ENCODE measurements at places on chromosomes 12 and 14. TPM values are rescaled to one million over a fixed set of nuclear protein-coding genes. Genes with fewer than 3 reads are reported as not detected.
A peak's percentile ranks its signal among the peaks of the same experiment; 100 is the strongest.

The SMCO3 gene
- total RNA-seq, result not detected

The VPS29 gene
- total RNA-seq, result 126 TPM

The CIT gene
- 124 TPM for total RNA-seq

The SUSD6 gene
- total RNA-seq, result 66.4 TPM

The KRT7 gene
- 4.7 TPM for total RNA-seq

The TCL1A gene
- total RNA-seq, result not detected

The SLC6A15 gene
- total RNA-seq, result not detected

The RNF31 gene
- 129 TPM for total RNA-seq

The CCDC38 gene
- 0.50 TPM for total RNA-seq

The USP44 gene
- total RNA-seq, result 11.1 TPM

The KRT85 gene
- total RNA-seq, result not detected

The PDE6H gene
- total RNA-seq, result not detected

GRCh38 chr12:94743174-94743573 lies 92.8 kb upstream of the TMCC3 start:
- no peak for DNase-seq
- peaks cover 41% of the 10 kb centered on the region for H3K27me3 ChIP-seq
- H3K4me3 ChIP-seq, result no peak overlapping the region
- H3K4me1 ChIP-seq, result peaks cover 6% of the 10 kb centered on the region
- H3K27ac ChIP-seq, result no peak overlapping the region
- H3K36me3 ChIP-seq, result no peaks in the 10 kb centered on the region

DNA sequence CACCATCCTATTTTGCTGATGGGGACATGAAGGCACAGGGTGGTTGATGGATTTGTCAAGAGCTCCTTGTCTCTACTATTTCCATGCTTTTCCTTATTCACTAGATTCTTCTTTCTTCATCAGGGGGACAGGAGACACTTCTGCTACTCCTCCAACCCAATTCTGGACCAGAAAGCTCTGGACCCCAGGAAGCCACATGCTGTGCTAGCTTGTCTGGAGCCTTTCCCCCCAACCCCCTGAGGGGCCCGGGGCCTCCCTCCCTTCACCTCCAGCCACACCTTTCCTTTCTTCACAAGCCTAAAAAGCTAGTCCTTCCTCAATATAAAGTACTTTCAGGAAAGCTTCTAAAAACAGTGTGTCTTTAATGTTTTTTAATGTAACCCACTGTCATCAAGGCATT lies 75.1 kb upstream of the CAPRIN2 start:
- DNase-seq, result no peak
- H3K27me3 ChIP-seq, result peaks cover 17% of the 10 kb centered on the region
- H3K36me3 ChIP-seq, result no peaks in the 10 kb centered on the region
- no peak overlapping the region for H3K27ac ChIP-seq

GRCh38 chr12:129215556-129215955 lies 362.3 kb downstream of the GLT1D1 start:
- no peak for DNase-seq
- H3K27me3 ChIP-seq, result no peaks in the 10 kb centered on the region
- H3K4me1 ChIP-seq, result no peaks in the 10 kb centered on the region

- no peaks in the 10 kb centered on the region for H3K36me3 ChIP-seq
- H3K27ac ChIP-seq, result no peak overlapping the region
- no peak overlapping the region for H3K4me3 ChIP-seq
- DNase-seq, result no peak
These were observed 10.2 kb upstream of the PAH start for GRCh38 chr12:102927220-102927619.

- H3K36me3 ChIP-seq, result peaks cover 7% of the 10 kb centered on the region
- no peaks in the 10 kb centered on the region for H3K27me3 ChIP-seq
These were observed 316.0 kb downstream of the CCDC91 start for GRCh38 chr12:28506271-28506670.

- H3K4me1 ChIP-seq, result no peaks in the 10 kb centered on the region
- no peak overlapping the region for H3K4me3 ChIP-seq
- no peaks in the 10 kb centered on the region for H3K27me3 ChIP-seq
- no peak for DNase-seq
These were observed 199.4 kb upstream of the NUDT4 start for GRCh38 chr12:93178154-93178878.

DNA sequence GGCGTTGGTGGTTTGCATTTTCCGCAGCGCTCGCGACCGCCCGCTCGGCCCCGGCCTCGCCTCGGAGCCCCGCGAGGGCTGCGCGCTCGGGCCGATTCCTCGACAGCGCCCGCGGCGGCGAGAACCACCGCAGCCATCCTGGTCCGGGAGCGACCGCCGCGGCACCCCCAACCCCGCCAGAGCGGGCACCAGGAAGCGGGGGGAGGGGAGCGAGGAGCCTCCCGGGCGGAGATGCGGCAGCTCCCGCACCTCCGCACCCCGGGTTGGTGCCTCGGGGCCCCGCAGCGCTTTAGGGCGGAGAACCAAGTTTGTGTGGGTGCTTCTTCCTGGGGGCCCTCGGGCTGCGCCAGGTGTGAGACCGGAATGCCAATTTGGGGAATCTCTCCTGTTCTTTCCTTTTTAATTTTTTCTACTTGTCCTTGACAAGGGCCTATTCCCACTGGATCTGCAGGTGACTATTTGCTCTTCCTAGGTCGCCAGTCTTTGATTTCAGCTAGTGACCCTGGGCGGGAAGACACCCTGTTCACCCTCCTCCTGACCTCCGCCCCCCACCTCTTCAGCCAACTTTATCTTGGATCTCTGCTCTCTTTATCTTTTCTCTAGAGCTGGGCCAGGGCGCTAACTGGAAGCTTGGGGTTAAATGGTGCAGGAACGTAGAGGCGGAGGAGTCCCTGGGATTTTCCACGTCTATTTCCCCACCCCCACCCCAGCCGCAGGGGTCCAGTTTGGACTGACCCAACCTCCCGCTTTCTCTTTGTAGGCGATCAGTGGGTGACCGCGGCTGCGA lies at the start of gene SOCS2:
Gene SOCS2 (plus strand): TSS at position 751 of the 787 bp plus-strand sequence. CDS start 223 bp downstream, outside the sequence.
- peak within 1 kb of the TSS; percentile 82 for H3K27ac ChIP-seq
- peak within 1 kb of the TSS; percentile 85 for H3K4me3 ChIP-seq
- H3K27me3 ChIP-seq, result peaks cover 18% of the 10 kb centered on the region

DNA sequence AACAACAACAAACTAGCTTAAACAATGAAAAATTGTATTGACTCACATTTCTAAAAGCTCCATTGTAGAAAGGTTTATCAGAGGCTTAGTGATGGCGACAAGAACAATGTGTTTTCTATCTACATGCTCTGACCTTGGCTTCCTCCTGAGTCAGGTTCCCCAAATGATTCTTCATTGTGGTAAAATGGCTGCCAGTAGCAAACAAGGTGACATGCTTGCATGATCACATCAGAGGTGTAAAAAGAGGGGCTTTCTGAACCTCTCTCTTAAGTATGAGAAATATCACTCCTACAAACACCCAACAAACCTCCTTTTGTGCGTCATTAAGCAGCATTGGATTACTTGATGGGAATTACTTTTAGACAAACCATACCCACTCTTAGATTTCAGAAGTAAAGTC lies 252.4 kb upstream of the SYT1 start:
- H3K4me1 ChIP-seq, result no peaks in the 10 kb centered on the region
- no peaks in the 10 kb centered on the region for H3K27me3 ChIP-seq
- no peak for DNase-seq

GRCh38 chr12:118420673-118421072 lies 44.3 kb downstream of the SUDS3 start:
- H3K27me3 ChIP-seq, result no peaks in the 10 kb centered on the region
- no peak overlapping the region for H3K4me3 ChIP-seq
- H3K27ac ChIP-seq, result no peak overlapping the region
- no peak for DNase-seq
- no peaks in the 10 kb centered on the region for H3K4me1 ChIP-seq
- H3K36me3 ChIP-seq, result peaks cover 11% of the 10 kb centered on the region

DNA sequence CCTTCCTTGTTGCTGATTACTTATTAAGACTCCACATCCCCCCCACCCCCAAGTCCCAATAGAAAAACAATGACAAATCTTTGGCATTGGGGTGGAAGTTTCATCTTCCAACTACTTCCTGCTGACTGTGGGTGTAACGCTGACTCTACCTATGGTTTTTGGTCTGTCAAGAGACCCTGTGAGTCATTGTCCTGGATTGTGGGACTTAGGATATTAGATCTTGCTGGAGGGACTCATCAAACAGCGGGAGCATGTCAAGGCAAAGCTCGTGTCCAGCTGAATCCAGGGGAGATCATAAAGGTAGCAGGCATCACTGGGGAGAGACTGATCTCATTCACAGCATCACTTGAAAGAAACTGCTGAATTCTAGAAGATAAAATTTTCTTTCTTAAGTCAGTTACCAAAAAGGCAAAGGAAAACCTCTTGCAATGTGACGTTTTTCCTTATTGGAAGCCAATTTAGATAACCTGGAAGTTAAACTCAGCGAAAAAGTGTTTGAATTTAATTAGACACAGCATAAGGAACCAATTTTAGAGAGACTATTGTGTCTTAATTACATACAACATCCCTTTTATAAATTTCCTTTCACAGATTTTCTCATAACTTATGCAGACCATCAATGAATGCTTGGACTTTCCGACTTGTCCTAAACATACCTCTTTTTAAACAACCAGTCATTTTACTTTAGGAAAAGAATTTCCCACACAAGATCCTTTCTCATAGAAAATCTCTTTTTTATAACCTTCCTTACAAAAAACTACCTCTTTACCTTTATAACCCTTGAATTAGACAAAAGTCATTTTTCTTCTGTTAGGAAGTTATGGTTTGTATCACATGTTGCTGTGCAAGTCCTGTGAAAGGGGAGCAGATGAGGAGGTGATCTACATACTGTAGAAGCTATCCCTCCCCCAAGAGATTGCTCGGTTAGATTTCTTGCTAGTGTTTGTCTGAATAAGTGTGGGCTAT lies 94.6 kb upstream of the SCAF11 start:
- H3K27me3 ChIP-seq, result no peaks in the 10 kb centered on the region
- H3K4me3 ChIP-seq, result no peak overlapping the region
- no peak for DNase-seq
- no peak overlapping the region for H3K27ac ChIP-seq
- H3K4me1 ChIP-seq, result no peaks in the 10 kb centered on the region
- H3K36me3 ChIP-seq, result peaks cover 1% of the 10 kb centered on the region

DNA sequence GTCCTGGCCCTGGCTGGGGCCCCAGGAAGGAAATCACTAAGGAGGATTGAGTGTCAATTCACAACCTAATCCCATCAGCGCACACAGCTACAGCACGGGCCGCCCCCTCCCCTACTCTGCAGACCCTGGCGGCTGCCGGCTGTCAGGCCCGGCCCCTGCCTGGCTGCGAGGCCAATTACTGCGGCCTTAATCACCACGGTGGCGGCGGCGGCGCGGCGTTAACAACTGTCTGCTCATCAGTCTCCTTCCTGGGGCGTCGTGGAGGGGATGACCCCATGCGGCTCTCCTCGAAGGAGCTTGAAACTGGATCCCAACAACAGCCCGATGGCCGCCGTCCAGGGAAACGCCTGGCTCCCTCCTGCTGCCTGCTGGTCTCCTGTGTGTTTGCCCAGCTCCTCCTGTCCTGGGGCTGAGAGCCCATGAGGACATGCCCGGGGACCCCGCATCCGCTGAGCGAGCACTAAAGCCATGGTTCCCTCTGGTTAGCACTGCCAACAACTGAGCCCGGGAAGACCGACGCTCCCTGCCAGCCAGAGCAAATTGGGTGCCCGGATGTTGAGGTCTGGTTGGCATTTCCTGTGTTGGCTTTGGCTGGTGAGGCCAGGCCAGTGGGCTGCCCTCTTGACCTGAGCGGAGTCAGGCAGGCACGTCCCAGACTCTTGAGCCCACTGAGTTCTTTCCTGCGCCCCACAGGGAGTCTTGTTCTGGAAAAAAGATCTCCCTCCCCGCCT lies 21.8 kb upstream of the EIF2B2 start:
- no peak overlapping the region for H3K27ac ChIP-seq
- peaks cover 2% of the 10 kb centered on the region for H3K4me1 ChIP-seq
- H3K36me3 ChIP-seq, result no peaks in the 10 kb centered on the region
- DNase-seq, result no peak
- H3K4me3 ChIP-seq, result no peak overlapping the region

GRCh38 chr14:97056086-97056485 lies 258.9 kb downstream of the VRK1 start:
- no peaks in the 10 kb centered on the region for H3K36me3 ChIP-seq
- no peak overlapping the region for H3K27ac ChIP-seq
- H3K27me3 ChIP-seq, result peaks cover 7% of the 10 kb centered on the region

- H3K27ac ChIP-seq, result no peak overlapping the region
- peaks cover 60% of the 10 kb centered on the region for H3K27me3 ChIP-seq
- H3K4me1 ChIP-seq, result no peaks in the 10 kb centered on the region
- DNase-seq, result no peak
These were observed 10.2 kb upstream of the FOXG1 start for GRCh38 chr14:28756269-28756883.

DNA sequence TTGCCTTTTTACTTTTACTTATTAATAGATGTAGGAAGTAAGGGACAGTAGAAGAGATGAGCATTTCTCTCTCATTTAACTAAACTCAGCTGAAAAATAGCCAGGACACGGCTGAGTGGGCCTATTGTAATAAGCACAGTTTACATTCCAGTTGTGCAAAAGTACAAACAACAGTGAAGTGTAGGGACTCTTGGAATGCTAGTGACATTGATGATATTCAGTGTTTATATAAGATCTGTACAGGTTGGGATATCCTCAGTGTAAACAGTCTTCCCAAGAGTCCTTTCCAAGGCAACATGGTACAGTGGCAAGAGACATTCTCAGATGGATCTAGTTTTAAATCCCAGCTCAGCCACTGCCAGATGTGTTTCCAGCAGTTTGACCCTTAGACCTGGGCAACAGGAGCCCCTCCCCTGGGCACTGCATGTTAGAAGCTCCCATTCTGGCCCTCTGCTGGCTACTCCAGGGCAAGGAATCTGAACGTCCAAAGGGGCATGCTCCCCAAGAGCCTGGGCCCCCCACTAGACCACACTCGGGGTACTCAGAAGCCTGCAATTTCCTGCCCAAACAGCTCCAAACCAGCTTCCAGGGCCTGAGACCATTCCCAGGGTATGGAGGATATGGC lies 55.3 kb downstream of the STAB2 start:
- H3K36me3 ChIP-seq, result no peaks in the 10 kb centered on the region
- no peak overlapping the region for H3K27ac ChIP-seq
- peaks cover 13% of the 10 kb centered on the region for H3K27me3 ChIP-seq
- no peak overlapping the region for H3K4me3 ChIP-seq
- DNase-seq, result no peak

- peaks cover 9% of the 10 kb centered on the region for H3K4me1 ChIP-seq
- H3K4me3 ChIP-seq, result no peak overlapping the region
- DNase-seq, result peak; percentile 46
- peaks cover 3% of the 10 kb centered on the region for H3K36me3 ChIP-seq
- no peaks in the 10 kb centered on the region for H3K27me3 ChIP-seq
These were observed 281.1 kb downstream of the ERC1 start for GRCh38 chr12:1272142-1272541.

GRCh38 chr14:87457720-87458119 lies 535.3 kb downstream of the GALC start:
- no peaks in the 10 kb centered on the region for H3K27me3 ChIP-seq
- H3K27ac ChIP-seq, result no peak overlapping the region
- no peaks in the 10 kb centered on the region for H3K36me3 ChIP-seq
- H3K4me3 ChIP-seq, result no peak overlapping the region

- H3K4me1 ChIP-seq, result peaks cover 46% of the 10 kb centered on the region
- H3K36me3 ChIP-seq, result no peaks in the 10 kb centered on the region
- peak; percentile 57 for DNase-seq
- H3K27me3 ChIP-seq, result peaks cover 1% of the 10 kb centered on the region
These were observed at the start of gene GSG1 for GRCh38 chr12:13103391-13104033. GSG1 (minus strand) TSS chr12:13103667; CDS start chr12:13103512, 155 bp downstream.
